ENCODE measurements at places on chromosomes 4 and X.

DNA sequence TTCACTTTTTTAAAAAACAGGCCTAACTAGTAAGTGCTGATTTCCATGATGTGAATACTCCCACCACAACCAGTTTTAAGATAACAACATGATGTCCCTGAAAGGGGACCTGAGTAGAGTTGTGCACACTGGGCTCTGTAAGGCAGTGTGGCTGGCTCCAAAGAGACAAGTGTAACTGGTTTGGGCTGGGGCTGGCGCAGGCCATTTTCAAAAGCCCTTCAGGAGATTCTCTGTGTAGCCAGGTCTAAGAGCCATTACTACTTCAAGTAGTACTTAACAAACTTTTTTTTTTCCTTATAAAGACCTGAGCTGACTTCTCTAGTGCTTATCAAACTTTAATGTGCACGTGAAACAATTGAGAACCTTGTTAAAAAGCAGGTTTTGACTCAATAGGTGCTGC is 4.3 kb downstream of the QRFPR start:
- DNase-seq: no peak

- DNase-seq: no peak
Observed at GRCh38 chr4:140874056-140874455, 117.9 kb upstream of the TBC1D9 start.

DNA sequence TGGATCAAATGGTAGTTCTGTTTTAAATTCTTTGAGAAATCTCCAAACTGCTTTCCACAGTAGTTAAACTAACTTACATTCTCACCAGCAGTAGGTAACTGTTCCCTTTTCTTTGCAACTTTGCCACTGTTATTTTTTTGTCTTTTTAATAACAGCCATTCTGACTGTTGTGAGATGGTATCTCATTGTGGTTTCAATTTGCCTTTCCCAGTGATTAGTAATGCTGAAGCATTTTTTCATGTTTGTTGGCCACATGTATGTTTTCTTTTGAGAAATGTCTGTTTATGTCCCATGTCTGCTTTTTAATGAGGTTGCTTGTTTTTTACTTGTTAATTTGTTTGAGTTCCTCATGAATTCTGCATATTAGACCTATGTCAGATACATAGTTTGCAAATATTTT is 198.8 kb downstream of the RAB28 start:
- no peak for DNase-seq

DNA sequence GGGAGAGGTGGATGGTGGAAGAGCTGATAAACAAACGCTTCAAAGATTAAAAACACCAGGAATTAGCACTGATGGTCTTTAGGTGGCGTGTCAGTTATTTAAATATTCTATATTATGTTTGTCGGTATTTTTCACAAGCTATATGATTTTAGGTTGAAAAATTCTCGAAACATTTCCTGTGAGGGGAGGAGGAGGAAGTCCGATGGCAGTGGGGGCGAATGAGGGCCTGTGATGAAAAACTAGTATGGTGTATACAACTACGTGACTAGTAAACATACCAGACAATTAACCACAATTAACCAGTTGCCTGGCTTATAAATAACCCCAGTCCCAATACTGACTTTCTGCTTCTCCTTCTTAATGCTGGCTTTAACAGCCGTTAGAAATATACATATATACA is 595 bp upstream of the NAP1L2 start:
- DNase-seq: no peak

DNA sequence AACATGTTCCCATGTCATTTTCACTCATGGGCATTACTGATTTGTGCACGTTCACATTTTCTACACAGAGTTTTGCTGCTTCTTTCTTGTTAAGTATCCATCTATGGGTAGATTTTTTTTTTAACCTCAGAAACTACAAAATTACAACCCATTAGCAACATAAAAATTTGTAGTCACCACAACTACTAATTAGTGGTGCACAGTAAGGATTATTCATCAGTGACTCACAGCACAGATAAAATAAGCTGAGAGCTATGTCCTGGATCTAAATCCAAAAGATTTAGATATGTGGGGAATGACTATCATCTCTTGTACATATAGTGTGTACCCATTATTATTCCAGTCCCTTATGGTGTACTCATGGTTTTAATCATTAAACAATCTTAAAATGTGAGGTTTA is 19.7 kb upstream of the AMELX start:
- no peak for DNase-seq

GRCh38 chr4:154444958-154445357 is 46.6 kb downstream of the DCHS2 start:
- DNase-seq: no peak

GRCh38 chr4:111494471-111494870 is 650.8 kb upstream of the FAM241A start:
- no peak for DNase-seq

DNA sequence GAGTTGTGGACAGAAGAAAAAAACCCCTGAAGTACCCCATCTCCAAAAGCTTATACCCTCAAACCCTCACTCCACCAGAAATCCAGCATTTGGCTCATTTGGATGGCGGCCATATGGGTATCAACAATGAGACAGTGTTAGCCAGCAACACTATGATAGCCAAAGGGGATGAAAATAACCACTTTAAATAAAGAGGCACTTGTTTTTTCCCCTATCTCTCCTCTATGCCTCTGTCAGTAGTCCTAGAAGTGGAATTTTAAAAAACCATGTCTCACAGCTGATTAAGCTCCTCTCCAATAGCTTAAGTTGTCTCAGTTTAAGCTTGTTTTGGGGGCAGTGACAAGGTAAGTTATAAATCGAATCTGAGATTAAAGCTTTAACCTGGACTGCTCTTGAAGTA is 124.0 kb downstream of the MOSPD2 start:
- no peak for DNase-seq

GRCh38 chrX:46554942-46555341 is 9.7 kb upstream of the ZNF674 start:
- no peak for DNase-seq

DNA sequence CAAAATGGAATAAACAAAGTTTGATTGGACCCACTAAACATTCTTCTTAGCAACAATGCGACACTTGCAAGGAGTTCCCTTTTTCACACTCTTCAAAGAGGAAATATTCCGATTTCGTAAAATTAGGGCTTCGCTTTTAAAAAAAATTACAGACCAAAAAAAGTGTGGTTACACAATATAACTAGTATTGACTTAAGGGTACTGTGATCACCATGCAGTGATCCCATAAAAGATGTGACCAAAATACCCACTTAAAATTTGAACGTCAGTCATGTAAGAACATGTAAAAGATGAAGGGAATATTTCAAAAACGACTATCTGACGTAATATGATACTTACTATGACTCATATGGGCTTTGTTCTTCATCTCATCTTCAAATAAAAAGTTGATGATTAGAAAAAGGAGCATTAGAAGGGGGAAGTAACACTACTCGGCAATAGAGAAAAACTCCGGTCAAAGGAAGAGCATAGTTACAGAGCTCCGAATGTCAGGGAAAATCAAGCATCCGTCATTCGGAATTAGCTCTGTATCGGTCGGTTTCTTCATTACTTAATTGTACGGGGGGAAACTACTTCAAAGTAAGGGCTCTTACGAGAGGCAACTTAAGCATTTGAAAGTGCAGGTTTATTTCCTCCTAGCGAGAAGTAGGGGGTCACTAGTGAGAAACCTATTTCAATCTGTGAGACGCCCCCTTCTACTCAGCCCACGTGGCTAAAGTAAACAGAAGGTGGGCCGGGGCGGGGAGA is 1.3 kb upstream of the TET2 start:
- DNase-seq: no peak

GRCh38 chrX:38661561-38661960 is 100.2 kb downstream of the TSPAN7 start:
- DNase-seq: no peak

- no peak for DNase-seq
Observed at GRCh38 chrX:22536746-22537304, 264.1 kb downstream of the CBLL2 start.

GRCh38 chrX:47231167-47231566 is 1.6 kb upstream of the USP11 start:
- no peak for DNase-seq

- no peak for DNase-seq
Observed at GRCh38 chr4:123583043-123583442, 186.4 kb downstream of the SPRY1 start.

GRCh38 chr4:41339812-41340809 is 83.4 kb downstream of the UCHL1 start:
- DNase-seq: no peak

GRCh38 chr4:165048170-165048569 is 5.5 kb upstream of the TRIM75 start:
- no peak for DNase-seq

DNA sequence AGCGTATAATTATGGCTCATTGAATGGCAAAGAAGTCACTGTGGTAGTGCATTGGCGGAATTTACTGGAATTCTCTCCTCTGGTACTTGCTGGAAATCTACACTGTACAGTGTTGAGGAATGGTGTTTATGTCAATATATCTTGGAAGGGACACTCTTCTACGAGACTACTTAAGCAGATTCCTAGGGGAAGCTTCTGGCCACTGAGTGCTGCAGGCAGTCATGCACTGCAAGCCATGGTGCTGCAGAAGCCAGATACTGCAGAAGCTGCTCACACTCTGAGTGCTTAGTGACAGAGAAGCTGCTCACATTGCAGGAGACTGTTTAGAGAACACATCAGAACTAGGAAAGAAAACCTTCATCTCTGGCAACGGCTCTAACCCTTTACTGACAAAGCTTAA is 725.0 kb downstream of the CCSER1 start:
- no peak for DNase-seq

DNA sequence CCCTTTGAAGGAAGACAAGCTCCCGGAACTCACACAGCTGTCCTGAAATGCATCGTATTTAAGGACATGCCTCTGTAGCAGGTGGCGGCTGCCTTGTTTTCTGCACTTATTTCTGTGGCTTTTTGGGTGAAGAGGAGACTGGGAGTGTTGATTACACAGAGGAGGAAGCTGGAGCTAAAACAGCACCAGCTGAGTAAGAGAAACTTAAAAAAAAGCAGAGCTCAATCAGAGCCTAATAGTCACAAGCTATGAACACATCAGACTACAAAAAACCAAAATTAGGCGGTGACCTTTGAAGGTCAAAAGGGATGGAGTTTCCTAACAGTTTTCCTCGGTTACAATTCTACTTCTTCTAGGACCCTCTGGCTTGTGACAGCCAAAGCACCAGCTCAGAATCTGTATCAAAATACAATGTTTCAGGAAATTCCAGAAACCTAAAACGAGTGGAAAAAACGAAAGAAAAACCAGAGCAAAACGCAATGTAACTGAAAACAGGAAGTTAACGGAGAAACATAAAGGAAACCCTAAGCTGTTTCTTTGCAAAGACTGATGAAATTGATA is 13.5 kb downstream of the PRKX start:
- no peak for DNase-seq

DNA sequence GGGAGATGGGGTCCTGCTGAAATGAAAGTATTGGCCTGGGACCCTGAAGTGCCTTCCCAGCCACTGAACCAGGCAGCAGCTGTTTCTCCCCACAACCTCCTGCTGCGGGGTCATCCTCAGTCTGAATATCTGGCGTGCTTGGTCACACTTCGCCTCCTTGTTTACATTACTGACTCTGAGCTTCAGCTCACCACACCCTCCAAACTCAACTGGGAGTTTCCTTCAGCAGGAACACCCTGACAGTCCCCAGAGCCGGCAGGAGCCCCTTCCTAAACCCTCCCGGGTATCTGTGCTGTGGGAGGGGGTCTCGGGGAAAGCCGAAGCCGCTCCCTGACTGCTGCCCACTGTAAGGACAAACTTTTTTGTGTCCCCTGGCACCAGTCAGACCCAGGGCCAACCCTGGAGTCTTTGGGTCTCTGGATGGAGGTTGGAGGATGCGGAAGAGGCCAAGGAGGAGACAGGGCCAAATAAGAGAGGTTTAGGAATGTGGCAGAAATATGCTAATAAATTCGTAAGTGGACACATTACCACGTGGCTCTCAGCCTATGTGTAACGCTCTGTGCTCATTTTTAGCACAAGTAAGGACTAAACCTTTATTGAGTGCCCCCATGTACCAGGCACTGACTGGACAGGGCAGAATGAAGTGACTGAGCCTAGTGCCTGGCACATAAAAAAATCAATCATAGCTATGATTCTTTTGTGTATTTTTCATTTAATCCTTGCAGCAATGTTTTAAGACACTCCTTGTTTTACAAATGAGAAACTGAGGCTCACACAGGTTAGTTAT is 20.7 kb downstream of the FHDC1 start:
- no peak for DNase-seq

DNA sequence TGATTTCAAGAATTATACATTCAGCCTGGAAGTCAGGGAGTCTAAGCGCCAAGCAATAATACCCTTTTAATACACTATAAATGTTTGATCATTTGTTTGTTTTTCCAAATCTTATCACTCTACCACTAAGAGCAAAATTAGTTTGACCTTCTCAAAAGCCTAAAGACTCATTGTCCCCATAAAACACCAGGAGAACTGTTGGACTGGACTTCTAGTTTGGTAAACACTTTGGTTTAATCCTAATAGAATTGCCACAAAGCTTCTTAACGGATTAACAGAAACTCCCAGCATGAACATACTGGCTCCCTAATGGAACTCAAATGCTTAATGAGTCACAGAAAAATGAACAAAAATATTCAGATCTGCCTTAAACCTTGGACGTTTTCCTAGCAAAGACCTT is 34.9 kb downstream of the SYTL5 start:
- DNase-seq: no peak

- no peak for DNase-seq
Observed at GRCh38 chr4:16685536-16685935, 212.9 kb downstream of the LDB2 start.

GRCh38 chr4:59412739-59413138 is 1787.4 kb upstream of the ADGRL3 start:
- DNase-seq: no peak

- DNase-seq: peak; percentile 45
Observed at GRCh38 chr4:113575401-113575800, 186.1 kb downstream of the CAMK2D start.

GRCh38 chr4:176780995-176781738 is 11.6 kb downstream of the VEGFC start:
- DNase-seq: no peak

DNA sequence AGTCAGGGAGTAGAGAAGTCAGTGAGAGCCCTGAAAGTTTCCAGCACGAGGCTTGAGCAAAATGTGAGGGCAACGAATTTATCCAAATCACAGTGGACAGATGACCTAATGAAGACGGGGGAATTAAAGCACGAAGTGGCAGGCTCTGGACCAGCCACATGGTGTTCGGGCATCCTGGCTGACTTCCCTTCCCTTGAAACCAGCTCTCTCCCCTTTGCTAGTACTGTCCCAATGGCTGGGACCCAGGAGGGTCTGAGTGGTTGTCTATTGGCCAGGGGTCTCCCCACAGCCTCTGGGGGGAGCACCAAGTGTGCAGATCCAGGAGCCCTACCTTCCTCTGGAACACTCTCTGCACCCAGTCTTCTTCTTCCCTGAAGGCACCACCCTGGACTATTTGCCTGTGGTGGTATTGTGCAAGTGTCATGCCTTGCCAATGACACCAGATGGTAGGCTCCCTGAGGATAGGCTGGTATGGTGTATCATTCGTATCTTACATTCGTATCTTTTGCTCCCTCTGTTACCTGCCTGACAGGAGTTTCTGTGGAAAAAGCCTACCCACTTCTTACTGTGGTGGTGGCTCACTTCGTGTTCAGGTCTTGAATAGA is 2.1 kb downstream of the APLN start:
- DNase-seq: no peak

GRCh38 chr4:23033796-23034195 is 341.1 kb downstream of the GBA3 start:
- peak; percentile 61 for DNase-seq
